H1 (cell line): ENCODE measurements at places on chromosomes 16 and 17.

DNA sequence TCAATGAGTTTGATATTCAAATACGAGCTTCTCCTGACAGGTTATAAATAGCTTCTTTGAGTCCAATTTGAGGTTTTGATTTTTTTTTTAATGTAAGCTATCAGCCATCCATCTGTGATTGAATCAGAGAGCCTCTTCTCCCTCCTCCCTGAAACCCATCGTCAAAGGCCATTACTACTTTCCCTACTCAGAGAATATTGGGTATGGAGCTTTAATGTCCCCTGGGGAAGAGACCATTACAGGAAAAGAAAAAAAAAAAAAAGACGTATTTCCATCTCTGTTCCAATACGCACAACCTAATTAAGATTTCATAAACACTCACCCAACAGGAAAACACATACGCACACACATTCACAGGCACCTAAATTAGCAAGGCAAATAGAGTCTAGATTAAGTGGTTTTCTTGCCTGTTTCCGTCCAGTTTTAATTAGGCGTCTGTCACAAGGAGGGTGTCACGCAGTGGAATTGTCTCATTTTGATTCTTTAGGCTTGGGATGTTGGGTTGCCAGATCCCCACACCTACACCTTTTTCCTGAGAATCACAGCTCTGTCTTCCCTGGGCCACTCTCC is 194.3 kb upstream of the RPL38 start:
- no peak for DNase-seq

DNA sequence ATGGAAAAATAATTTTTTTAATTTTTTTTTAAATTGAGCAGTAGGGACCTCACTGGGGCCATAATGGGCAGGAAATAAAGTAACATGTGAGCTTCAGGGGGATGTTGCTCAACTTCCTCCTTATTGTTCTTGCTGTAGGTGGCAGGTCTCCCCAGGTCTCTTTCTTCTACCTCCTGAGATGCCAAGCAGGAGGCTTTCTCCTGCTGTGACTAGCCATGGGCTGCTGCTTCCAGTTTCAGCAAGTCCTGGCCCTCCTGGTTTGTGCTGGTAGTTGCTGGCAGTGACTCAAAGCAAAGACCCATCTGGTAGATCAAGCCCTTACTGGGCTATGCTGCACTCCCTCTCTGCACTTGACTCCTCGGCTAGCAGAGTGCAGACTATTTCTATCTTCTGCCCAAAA is 2.3 kb downstream of the DPEP2NB start:
- DNase-seq = no peak

GRCh38 chr17:59439741-59440211 is 108.3 kb downstream of the YPEL2 start:
- DNase-seq = no peak

- DNase-seq = no peak
Observed at GRCh38 chr17:34257299-34257985, 2.4 kb downstream of the CCL2 start.

DNA sequence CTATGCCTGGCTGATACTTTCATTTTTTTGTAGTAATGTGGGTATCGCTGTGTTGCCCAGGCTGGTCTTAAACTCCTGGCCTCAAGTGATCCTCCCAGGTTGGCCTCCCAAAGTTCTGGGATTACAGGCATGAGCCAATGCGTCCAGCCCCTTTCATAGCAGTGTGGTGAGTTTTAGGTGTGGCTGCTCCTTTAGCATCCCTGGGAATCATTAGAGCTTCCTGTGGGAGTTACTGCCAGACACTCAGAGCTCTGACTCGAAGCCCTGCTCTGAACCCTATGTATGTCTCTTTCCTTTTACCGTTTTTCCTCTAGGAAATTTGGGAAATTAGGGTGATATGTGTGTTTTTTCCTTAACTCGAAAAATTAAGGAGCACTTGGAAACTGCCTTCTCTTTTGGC is 44.5 kb downstream of the NDE1 start:
- no peak for DNase-seq

DNA sequence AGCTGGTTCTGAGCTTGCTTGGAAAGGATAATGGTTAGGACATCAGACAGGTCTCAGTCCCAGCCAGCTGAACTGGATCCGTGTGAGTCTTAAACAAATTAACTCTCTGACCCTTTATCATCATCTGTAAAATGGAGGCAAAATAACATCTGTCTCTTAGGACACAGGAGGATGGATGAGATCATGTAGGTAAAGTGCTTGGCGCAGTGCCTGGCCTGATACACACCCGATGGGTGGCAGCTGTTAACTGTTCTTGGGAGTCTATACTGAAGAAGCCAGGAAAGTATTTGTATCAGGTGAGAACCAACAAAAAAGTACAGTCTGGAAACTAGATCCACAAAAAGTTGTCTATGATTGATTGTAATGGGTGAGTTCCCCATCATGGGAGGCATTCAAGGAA is 188.6 kb downstream of the C16orf78 start:
- no peak for DNase-seq

DNA sequence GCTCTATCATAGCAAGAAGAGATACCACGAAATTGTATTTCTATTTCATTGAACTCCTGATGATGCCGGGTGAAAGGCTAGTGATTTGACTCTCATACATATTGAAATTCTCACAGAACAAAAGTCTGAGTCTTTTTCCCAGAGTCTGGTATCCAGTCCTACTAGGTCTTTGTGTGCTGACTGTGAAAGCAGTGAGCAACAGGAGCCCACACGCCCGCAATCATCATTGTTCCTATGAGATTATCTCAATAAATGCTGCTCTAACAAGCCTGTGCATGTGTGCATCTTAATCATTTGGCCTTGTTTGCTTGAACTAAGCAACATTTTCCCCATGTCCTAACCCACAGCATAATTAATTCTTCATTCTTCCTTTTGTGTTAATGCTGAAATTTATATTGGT is 1466.0 kb downstream of the CDH11 start:
- no peak for DNase-seq

DNA sequence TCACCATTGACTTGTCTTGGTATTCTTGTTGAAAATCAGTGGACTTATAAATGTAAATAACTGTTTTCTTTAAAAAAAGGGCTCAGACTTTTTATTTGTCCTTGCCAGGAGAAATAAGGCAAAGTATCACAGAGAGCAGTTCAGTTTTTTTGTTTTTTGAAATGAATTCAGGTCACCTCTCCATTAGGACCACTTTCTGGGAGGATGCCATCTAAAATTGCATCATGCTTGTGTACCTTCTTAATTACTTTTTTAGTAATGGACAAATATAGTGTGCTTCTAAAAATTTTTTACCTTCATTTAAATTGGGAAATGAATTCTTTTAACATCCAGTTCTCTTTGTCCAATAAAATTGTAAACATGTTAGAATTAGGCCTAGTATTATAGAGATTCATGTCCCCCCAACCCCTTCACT is 210.0 kb downstream of the BCAS3 start:
- DNase-seq = no peak
